ENCODE measurements at places on chromosomes 12 and 14.

GRCh38 chr14:33363682-33364081, 425.0 kb downstream of the NPAS3 start:
- DNase-seq: no peak

GRCh38 chr14:31510222-31510621, 22.4 kb upstream of the GPR33 start:
- DNase-seq: no peak

GRCh38 chr12:52298677-52299190, 7.4 kb upstream of the KRT81 start:
- no peak for DNase-seq

GRCh38 chr12:45939759-45940158, 50.6 kb downstream of the SCAF11 start:
- DNase-seq: no peak

DNA sequence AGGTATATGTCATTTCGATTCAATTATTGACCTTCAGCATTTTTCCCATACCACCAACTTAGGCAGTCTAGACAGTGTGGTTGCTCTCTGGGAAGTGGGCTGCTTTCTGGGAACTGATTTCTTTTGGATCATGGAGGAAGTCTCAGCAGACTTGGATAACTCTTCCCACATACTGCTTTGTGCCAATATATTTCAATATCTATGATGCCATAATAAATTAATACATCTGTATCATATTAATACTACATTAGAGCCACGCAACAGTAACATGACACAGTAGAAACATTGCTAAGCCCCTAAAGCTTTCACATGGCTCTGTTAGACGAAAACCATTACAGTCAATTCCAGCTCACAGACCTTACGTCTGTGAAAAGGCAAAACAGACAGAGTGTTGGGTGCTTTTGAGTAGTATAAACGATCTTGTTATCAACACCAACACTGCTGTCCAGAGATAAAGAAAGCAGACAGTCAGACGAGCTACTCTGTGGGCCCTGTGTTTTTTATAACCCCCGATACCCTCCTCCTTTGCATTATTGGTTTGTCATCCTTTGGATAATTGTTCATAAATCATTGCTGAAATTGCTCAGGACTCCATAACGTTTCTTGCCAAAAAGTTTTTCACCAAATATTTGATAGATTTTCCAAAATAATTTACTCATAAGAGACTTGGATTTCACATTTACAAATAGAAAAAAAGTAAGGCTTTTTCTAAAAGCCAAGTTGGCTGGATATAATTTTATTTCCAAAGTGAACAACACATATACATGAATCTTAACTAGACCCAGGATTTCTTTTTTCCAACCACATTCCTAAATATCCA, 439.7 kb downstream of the ADAMTS20 start:
- DNase-seq: no peak

- no peak for DNase-seq
Measured at GRCh38 chr12:113082486-113083148, 26.1 kb downstream of the DTX1 start.

DNA sequence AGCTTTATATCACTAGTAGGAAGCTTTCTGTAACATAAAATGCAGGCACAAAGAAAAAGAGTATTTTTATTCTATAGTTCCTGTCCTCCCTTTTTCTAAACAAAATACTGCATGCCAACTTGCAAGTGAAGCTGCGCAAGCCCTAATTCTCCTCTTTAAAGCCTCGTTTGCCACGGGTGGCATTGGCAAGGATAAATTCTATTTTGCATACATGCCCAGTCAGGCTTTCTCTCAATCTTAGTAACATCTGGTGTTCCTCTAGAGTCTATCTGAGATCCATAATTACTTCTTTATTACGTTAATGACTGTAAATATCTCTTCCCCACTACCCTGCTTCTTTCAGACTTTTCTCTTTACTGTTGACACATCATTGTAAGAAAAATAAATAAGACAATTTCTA, 97.1 kb upstream of the DAAM1 start:
- no peak for DNase-seq

GRCh38 chr12:92216092-92216491, 70.4 kb upstream of the BTG1 start:
- no peak for DNase-seq

DNA sequence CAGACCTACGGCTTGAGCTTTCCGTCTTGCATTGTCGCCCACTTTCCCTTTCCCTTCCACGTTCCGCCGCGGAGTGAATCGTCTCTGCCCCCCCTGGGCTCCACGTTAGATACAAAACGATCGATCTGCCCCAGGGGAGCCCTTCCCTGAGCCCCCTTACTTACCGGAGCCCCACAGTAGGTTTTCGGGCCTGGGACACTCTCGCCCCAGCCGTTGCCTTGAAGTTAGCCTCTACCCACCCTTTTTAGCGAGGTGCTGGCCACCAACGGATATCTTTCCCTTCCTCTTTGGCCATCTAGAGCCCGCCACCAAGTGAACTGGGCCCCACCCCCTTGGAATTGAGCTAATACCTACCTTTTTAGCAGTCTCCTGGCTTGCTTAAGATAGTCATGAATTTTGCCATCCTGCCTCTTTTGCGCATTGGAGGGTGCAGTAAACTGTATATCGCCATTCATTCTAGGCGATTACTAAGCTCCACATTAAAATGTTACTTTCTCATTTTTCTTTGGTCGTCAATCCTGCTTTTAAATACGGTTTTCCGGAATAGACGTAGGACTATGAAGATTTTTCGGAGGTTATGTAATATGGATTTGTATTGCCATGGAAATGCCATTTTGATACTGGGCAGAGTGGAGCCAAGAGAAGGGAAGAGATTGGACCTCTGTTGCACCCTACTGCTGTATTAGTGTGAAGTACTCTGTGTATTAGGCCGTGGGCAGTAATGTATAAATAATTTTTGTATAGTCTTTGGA, 764 bp downstream of the RBM25 start:
- DNase-seq: no peak

DNA sequence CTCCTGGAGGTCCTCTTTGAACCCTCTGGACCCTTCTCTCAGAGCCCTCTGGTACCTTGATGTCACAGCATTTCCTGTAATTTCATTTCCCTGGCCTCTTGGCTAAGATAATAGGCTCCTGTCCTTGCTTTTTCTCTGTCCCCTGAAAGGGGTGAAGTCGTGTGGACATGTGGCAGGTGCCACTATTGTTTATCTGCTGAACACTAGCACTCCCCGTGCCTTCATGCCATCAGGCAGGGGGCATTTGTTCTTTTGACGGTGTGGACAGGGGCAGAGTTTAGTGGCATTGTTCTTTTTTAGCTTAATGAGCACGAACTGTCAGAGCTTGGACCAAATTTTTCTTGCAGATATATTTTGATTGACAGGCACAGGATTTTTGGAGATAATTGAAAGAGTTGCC, 166.0 kb downstream of the RGS6 start:
- no peak for DNase-seq

GRCh38 chr14:51331486-51332367, 91.7 kb downstream of the TMX1 start:
- no peak for DNase-seq

GRCh38 chr14:20372796-20373195, 29.4 kb downstream of the PARP2 start:
- no peak for DNase-seq

DNA sequence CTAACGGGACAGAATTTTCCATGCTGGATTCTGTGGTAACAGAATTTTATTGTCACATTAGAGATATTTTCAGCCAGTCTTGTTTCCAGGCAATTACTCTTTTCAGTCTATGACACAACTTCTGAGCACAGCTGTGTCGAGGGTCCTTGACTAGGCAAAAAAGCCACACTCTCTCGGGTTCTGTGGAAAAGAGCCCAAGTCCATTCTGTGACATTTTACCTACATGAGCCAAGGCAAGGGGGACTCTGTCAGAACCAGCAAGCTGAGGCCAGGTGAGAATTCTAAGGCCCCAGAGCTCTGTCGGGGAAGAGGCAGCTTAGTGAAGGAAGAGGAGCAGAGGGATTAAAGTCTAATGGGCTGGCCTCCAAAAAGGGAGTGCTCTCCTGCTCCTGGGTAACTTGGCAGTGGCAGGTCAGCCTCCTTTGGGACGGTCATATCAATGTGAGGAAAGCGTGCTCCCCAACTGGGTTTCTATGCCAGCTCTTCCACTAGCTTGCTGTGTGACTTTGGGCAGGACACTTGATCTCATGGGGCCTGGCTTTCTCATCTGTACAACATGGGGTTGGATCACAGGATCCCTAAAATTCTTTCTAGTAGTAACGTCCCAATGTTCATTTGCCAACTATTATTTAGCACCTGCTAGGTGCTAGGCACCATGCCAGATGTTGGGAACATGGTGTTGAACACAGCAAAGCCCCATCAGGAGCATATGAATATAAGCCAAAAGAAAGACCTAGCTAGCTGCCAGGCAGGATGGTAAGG, 16.0 kb upstream of the RIC8B start:
- DNase-seq: no peak

GRCh38 chr12:124437617-124438436, 129.6 kb downstream of the NCOR2 start:
- DNase-seq: no peak

DNA sequence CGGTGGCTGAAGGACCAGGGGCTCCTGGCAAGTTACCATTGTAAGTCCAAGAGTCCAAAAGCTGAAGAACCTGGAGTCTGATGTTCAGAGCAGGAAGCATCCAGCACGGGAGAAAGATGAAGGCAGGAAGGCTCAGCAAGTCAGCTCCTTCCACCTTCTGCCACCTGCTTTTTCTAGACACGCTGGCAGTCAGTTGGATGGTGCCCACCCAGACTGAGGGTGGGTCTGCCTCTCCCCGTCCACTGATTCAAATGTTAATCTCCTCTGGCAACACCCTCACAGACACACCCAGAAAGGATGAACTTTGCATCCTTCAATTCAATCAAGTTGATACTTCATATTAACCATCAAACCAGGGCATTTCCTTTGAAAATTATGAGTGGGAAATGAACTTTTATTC, 1272.4 kb upstream of the TMEM132C start:
- DNase-seq: no peak

DNA sequence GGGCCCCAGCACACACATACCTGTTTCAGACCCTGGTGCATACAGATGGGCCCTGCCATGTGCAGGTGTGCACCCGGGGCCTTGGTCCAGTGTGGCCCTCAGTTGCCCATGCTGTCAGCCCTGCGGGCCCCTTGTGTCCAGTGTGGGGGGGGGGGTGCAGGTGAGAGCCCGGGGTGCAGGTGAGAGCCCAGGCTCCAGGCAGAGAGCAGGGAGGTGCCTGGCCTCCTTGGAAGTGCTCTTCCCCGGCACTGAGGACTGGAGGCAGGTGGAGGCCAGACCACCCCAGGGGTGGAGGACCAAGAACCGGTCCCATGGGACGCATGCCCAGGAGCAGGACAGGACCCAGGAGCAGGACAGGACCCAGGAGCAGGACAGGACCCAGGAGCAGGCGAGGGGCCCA, 40.9 kb downstream of the FBRSL1 start:
- DNase-seq: no peak

GRCh38 chr14:82528016-82528415, 994.4 kb upstream of the SEL1L start:
- no peak for DNase-seq

DNA sequence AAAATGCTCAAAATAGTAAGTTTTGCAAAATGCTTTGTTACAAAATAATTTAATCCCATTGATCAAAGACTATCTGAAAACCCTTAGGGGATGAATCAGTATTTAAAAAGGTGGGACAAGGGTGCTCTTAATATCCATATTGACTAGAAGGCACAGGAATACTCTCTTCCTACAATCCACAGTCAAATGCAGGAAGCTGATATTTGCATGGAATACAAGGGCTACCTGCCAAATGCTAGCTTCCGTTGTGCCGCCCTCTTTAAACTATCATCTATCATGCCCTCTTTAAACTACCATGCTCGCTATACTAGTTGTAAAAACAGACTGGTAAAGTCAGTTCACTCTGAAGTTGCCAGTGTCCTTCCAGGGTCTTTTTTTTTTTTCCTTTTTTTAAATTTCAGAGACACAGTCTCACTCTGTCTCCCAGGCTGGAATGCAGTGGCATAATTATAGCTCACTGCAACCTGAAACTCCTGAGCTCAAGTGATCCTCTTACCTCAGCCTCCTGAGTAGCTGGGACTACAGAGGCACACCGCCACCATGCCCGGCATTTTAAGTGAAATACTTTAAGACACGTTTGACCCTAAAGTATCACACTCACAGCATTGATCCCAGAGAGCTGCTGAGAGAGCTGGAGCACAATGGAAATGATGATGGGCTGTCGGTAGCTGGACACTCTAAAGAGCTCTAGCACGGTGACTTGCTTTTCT, 6.7 kb downstream of the SLC2A3 start:
- no peak for DNase-seq

DNA sequence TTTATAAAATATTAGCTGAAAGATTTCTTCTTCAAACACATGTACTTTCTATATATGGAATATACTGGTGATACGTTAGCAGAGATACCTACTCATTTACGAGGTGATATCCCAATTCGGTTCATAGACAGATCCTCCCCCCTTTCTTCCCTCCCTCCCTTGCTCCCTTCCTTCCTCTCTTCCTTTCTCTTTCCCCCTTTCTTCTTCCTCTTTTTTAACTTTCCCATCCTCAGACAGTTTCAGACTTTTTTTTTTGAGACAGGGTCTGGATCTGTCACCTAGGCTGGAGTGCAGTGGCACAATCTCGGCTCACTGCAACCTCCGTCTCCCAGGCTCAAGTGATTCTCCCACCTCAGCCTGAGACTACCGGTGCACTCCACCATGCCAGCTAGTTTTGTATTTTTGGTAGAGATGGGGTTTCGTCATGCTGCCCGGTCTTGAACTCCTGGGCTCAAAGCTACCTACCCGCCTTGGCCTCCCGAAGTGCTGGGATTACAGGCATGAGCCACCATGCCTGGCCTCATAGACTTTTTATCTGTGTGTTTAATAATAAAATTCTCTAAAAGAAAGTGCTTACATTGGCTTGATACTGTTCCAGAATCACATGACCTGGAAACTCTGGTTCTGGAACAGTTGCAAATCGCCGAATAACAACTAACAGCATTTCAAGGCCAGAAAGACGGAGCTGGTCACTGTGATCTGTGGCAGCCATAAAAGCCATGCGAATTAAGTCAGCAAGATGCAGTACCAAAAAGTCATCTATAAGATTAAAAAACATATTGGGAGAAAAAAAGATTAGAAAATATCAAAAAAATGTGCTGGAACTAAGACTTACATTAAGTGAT, 99.2 kb downstream of the HEATR5A start:
- no peak for DNase-seq

DNA sequence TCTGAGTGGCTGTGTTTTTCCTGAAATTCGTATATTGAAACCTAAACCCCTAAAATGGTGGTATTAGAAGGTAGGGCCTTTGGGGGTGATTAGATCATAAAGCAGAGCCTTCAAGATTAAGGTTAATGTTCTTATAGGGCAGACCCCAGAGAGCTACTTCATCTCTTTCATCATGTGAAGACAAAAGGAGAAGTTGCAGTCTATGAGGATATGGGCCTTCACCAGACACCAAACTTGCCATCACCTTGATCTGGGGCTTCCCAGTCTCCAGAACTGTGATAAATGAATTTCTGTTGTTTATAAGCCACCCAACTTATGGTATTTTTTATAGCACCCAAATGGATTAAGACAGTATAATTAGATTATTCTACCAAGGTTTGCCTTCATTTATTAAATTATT, 275.0 kb upstream of the ATP2B1 start:
- no peak for DNase-seq

GRCh38 chr12:123941624-123942237, 30.9 kb downstream of the CCDC92 start:
- no peak for DNase-seq

Data from activated naive CD4-positive, alpha-beta T cell (primary cell).